Activated CD8-positive, alpha-beta memory T cell treated with anti-CD3 and anti-CD28 coated beads for 1 hour (primary cell): ENCODE measurements at places on chromosomes 1 and 21.

DNA sequence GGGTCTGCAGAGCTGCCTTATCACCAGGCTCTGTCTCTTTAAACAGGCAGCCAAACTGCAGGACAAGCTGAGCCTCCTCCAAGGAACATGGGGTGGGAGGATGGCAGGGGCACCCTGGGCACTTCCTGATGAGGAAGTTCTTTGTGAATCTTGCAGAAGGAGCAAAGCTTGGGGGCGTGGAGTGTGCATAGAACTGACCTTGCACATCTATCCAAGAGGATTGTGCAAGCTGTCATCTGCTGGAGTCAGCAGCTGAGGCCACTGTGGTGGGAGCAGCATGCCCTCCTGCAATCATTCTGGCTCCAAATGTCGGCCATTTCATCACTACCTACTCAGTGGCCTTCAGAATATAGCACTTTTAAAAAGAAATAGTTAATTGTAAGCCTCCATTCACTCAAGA, 182.2 kb downstream of the AJAP1 start:
- DNase-seq = no peak

- DNase-seq = no peak
These were observed 239.8 kb downstream of the TRABD2B start for GRCh38 chr1:47757226-47757975.

- DNase-seq = no peak
These were observed 852 bp downstream of the KTI12 start for GRCh38 chr1:52032785-52033131.

- no peak for DNase-seq
These were observed 15.6 kb downstream of the RPS27 start for GRCh38 chr1:154006136-154006535.

- DNase-seq = no peak
These were observed 121.1 kb upstream of the ADAR start for GRCh38 chr1:154729031-154729442.

GRCh38 chr1:65310078-65310587, 790 bp downstream of the DNAJC6 start:
- no peak for DNase-seq

DNA sequence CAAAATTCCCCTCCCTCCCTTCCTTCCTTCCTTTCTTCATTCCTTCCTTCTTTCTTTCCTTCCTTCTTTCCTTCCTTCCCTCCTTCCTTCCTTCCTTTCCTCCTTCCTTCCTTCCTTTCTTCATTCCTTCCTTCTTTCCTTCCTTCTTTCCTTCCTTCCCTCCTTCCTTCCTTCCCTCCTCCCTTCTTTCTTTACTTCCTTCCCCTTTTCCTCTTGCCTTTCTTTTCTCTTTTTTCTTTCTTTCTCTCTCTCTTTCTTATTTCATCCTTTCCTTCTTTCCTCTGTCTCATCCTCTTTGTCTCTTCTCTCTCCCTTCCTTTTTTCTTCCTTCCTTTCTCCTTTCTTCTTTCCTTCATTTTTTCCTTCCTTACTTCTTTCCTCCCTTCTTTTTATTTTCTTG, 171.9 kb upstream of the BRINP3 start:
- DNase-seq = no peak

DNA sequence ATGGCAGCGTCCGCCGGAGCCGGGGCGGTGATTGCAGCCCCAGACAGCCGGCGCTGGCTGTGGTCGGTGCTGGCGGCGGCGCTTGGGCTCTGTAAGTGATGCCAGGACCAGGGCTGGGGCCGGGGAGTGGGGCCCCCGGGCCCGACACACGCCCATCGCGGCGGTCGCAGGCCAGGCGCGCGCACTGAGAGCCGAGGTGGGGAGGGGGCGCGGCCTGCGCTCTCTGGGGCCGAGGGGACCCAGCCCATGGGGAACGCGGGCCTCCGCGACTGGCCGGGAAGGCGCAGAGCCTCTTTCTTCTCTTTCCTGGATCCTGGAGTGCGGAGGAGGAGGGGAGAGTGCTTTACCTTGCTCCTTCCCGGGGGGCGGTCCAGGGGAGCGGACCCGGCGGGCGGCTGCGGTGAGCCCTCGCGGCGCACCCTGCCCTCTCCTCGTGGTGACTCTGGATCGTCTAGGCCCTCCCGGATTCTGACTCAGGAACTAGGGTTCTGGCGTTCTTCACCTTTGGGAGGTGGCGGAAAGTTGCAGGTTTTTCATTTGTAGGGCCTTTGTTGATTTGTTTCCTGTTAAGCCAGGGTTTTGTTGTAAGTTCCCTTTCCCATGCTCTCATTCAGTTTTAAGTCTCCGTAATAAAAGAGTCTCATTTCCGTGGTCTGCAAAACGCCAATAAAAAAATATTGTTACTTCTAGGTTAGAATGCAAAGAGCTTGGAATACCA, 529 bp downstream of the MPZL1 start:
- no peak for DNase-seq

- no peak for DNase-seq
These were observed 809 bp upstream of the ZNF669 start for GRCh38 chr1:247104965-247105364.

DNA sequence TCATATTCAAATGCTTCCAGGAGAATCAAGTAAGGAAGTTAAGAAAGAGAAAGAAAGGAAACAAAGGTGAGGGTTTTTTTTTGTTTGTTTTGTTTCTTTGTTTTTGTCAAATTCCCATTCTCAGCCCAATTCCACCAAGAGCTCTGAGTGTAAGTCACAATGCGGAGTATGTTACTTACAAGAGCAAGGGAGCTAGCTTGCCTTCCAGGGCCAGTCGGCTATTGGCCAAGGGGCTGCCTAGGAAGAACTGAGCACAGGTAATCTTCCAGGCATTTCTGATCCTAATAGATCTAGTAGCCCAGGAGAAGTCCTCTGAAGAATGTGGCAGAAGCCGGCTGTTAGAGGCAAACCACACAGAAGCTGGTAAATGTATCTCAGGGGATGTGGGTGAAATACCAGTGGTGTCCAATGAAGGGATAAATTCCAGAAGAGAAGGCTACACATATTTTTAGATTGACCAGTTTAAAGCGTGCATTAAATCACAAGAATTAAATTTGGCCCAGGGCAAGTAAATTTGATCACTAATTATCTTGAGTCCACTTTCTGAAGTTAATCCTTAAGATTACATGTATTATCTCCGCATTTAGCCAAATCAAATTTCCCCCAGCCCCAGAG, 239.6 kb upstream of the ADAMTS5 start:
- no peak for DNase-seq

DNA sequence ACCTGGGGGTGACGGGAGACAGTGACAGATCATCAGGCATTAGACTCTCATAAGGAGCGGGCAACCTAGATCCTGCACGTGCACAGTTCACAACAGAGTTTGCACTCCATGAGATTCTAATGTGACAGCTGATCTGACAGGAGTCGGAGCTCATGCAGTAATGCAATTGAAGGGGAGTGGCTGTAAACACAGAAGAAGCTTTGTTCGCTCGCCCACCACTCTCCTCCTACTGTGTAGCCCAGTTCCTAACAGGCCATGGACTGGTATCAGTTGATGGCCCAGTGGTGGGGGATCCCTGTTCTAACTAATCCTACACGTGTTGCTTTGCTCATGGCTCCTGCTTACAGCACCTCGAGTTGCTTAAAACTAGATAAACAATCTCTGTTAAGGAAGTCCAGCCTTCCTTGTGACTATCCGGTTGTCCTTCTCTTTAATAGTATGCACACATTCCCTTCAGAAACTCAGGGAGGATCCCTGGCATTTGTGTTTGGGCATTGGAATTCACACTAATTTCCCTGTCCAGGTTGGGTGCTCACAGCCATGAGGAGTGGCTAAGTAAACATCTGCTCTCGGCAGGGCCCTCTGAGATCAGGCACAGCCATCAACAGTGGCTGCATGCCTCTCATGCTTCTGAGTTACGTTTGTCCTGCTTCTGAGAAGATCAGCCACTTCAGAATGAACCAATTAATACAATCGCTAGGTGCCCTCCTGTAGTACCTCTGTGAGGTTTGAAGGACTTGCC, 21.1 kb upstream of the F3 start:
- DNase-seq = no peak

DNA sequence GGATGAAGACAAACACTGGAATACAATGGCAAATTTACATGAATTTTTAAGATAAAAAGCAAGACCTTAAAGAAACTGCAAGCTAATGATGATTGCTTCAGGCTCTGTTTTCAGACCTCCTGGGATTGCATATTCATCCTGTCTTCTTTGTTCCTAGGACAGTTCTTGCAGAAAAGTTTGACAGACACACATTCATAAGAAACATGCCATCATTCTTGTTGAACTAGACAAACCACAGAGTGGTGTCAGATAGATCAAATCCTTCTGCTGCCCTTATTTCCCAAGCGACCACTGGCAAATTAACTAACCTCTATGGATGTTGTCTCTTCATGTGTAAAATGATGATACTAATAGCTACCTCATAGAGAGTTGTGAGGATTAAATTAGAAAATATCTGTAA, 181.3 kb downstream of the KCTD3 start:
- DNase-seq = no peak
